A549 treated with Hydrocortisone at 1 μM for 4 hours (cell line): ENCODE measurements at places on chromosomes 5 and 9. TPM values are rescaled to one million over a fixed set of nuclear protein-coding genes. Genes with fewer than 3 reads are reported as not detected.

Gene TAS2R1
- total RNA-seq: not detected in 5 replicates

Gene RETREG1
- 2.6 to 4.7 TPM (median 3.6 TPM) in 5 replicates for total RNA-seq

Gene SHISAL2B
- total RNA-seq: not detected in 5 replicates

Gene GGTA1
- not detected in 5 replicates for total RNA-seq

Gene TSPAN17
- total RNA-seq: 59.0 to 64.5 TPM (median 61.5 TPM) in 5 replicates

Gene FOXD4
- total RNA-seq: 0.23 to 0.55 TPM (median 0.44 TPM) in 5 replicates

Gene AQP7
- total RNA-seq: 0.28 to 0.56 TPM (median 0.33 TPM) in 5 replicates

Gene CDC20B
- total RNA-seq: 0.05 to 0.10 TPM (median 0.06 TPM) in 5 replicates

Gene FST
- 1.3 to 2.3 TPM (median 1.9 TPM) in 5 replicates for total RNA-seq

Gene TMEM174
- not detected in 5 replicates for total RNA-seq

Gene PPP1R26
- 15.2 to 20.2 TPM (median 18.8 TPM) in 5 replicates for total RNA-seq

Gene SHOC1
- total RNA-seq: 0.02 TPM in 1 of 5 replicates, not detected in the others

Gene ADAMTS12
- total RNA-seq: 6.1 to 7.8 TPM (median 7.3 TPM) in 5 replicates

Gene CWC27
- 11.8 to 18.6 TPM (median 13.7 TPM) in 5 replicates for total RNA-seq

Gene CCNO
- 4.3 to 8.1 TPM (median 7.0 TPM) in 5 replicates for total RNA-seq

Gene PCDHB8
- total RNA-seq: 0.13 to 0.36 TPM (median 0.30 TPM) in 5 replicates

Gene SMIM33
- total RNA-seq: not detected in 5 replicates

Gene SLC36A3
- not detected in 5 replicates for total RNA-seq

Gene CHSY3
- 0.09 to 0.12 TPM (median 0.09 TPM) in 4 of 5 replicates, not detected in the other for total RNA-seq

Gene NUTM2F
- 0.03 TPM in 1 of 5 replicates, not detected in the others for total RNA-seq

Gene GMCL2
- total RNA-seq: not detected in 5 replicates

Gene ANKRD20A1
- 0.51 to 1.9 TPM (median 1.3 TPM) in 5 replicates for total RNA-seq

Gene NKD2
- 18.4 to 22.7 TPM (median 22.2 TPM) in 5 replicates for total RNA-seq

Gene ZNF367
- 4.9 to 6.0 TPM (median 5.2 TPM) in 5 replicates for total RNA-seq
